Hepatocyte (in vitro differentiated cells): ENCODE measurements at places on chromosomes 11 and 22. TPM values are rescaled to one million over a fixed set of nuclear protein-coding genes. Genes with fewer than 3 reads are reported as not detected.

DNA sequence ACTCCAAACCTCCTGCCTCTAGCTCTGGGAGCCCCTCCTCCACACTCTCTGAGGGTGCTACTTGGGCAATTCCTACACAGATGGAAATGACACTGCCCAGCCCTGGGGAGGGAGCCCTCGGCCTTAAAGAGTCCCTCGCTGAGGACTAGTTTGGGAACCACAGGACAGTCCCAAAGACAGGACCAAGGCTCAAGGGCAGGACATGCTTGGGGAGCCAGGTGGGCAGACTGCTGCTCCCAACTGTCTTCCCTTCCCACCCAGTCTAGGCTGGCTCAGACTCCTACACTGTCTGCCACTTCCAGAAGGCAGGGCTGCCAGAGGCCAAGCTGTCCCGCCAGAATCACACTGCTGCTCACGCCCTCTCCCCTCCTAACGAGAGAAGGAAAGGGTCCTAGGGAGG lies 9.8 kb downstream of the ARRB1 start:
- DNase-seq = no peak

- peak; percentile 48 for DNase-seq
Measured at GRCh38 chr22:26502688-26503561, 9.3 kb downstream of the TFIP11 start.

- DNase-seq = no peak
Measured at GRCh38 chr22:42342426-42343120, 72.1 kb upstream of the TCF20 start.

DNA sequence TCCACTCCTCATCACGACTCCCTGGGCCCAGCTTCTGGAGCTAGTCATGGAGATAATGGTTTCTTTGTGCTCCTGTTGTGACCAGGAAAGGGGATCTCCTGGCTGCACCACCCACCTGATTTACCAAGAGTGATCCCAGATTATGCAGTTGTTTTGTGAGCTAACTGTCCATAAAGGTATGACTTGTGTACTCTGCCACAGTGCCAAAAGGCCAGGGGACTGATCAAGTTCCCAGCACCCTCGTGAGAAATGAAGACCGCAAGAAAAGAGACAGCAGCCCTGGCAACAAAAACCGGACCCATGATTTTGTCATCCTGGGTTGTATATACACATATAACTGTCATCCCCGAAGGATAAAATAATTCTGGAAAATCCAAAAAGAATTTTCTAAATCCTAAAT lies 26.6 kb downstream of the TUB start:
- DNase-seq = no peak

- no peak for DNase-seq
Measured at GRCh38 chr11:16817351-16817750, 78.9 kb downstream of the C11orf58 start.

Gene SYT8
- 29.2 and 42.1 TPM in 2 replicates for polyA plus RNA-seq

DNA sequence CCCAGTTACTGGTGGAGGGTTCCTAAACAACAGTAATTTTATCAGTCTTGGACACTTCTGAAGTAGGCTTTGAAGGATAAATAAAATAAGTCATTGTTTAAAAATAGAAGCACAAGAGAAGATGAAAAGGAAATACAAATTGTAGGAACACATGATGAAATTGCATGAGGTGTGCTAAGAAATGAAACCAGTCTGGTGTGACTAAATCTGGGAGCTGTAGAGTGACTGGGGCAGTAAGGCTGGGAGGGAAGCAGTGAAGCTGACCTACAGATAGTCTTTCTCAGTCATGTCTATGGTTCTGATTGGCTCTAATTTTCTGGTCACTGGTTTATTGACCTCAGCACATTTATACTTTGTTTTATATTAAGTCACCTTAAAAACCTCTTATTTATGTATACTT lies 139.1 kb downstream of the SLC17A6 start:
- DNase-seq = no peak

GRCh38 chr11:9888938-9889337 lies 225.1 kb downstream of the SWAP70 start:
- no peak for DNase-seq

DNA sequence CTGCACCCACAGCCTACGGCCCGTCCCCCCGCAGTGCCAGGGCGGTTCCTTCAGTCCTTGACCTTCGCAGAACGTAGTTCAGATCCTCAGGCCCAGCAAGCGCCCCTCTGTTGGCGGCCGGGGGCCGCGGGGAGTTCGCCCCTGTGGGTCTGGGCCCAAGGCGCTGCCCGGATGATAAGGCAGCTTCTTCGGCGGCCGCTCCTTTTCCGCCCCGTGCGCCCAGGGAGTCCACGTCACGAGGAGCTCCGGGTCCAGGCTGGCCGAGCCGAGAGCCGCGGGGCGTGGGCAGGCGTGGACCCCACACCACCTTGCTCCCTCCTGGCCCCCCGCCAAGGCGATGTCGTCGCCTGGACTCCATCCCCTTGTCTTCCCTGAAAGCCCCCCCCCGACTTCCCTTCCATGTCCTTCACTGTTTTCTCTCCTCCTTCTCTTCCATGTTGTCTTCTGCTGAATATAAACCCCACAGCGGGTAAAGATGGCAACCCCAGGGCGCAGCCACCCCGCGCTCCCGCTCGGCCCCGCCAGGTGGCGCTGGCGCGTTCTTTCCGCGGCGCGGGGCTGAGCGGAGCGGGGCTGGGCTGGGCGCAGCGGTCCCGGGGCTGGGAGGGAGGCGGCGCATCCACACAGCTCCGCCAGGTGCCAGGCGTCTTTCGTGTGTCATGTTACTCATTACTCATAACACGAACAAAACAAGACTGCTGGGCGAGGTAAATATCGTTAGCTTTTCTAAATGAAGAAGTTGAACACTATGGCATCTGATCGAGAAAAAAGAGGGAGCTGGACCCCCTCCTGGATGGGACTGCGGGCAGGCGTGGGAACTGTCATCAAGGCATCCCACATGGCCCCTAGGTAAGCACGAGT lies 321.0 kb downstream of the NTM start:
- DNase-seq = peak; percentile 71

GRCh38 chr11:124172101-124172500 lies 11.0 kb upstream of the OR10D3 start:
- no peak for DNase-seq

DNA sequence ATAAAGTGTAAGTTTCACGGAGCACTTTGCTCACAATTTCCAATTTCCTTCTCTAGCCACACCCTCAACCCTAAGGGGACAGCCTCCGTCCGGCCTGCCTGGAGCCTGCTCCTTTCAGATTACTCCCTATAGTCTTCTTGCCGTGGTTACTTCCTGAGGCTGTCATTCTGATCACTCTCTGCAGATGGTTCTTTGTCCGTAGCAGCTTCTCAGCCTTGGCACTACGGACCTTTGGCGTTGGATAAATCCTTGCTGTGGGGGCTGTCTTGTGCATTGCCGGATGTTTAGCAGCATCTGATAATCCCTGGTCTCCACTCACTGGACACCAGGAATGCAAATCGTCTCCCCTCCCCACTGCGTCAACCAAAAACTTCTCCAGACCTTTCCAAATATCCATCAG lies 447.5 kb upstream of the KIRREL3 start:
- DNase-seq = no peak
